NCI-H1105 (cell line): ENCODE measurements at places on chromosomes 2 and 18.

GRCh38 chr2:127635380-127636237, 10.3 kb upstream of the GPR17 start:
- no peak for DNase-seq

- no peak for DNase-seq
These were observed 44.4 kb upstream of the AGPS start for GRCh38 chr2:177348118-177348654.

- no peak for DNase-seq
These were observed 330.0 kb downstream of the PLCL1 start for GRCh38 chr2:198134293-198134955.

DNA sequence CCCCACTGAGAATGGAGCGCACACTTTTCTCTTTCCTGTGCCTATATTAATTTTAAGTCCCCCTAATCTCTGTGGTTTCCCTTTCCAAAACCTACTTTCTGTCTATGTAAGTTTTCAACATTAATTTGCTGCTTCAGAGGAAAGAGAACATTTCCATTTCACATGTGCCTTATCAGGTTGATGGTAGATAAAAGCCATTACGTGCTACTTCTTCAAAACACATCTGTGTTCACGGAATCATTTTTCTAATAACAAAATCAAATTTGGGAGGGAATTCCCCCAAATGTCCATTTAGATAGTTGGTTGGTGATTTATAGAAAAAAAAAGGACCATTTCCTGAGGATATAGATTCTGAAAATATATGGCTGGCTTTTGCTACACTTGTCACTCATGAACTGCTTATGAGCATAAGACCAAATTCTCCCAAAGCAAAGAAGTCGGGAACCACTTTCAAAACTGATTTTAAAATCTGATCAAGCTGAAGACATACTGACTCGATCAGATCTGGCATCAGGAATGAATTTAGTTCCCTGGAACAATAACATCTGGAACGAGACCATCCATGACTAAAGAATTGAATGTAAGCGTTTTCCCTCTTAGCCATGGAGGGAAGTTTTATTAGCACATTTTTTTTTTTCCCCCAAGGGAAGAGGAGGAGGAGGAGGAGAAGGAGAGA, 8.2 kb downstream of the PTGR3 start:
- no peak for DNase-seq

DNA sequence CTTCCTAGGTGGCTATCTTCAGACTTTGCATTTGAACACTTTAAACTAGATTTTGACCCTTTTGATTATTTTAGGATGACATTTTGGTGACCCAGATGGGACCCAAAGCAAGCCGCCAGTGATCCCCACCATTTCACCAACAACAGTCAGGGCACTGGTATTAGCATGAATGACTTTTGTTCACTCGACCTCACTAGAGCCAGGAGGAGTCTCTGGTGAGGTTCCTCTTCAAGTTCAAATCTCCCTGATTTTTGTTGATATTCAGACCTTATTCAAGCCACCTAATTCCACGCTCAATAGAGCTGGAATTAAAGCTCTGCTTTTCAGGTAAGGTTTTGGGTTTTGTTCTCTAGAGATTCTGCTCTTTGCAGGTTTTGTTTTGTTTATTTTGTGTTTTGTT, 202.3 kb downstream of the MREG start:
- DNase-seq: no peak

- DNase-seq: no peak
These were observed 188.8 kb upstream of the EPC2 start for GRCh38 chr2:148455791-148456190.

- DNase-seq: no peak
These were observed 65.1 kb upstream of the RPRM start for GRCh38 chr2:153543635-153544071.

DNA sequence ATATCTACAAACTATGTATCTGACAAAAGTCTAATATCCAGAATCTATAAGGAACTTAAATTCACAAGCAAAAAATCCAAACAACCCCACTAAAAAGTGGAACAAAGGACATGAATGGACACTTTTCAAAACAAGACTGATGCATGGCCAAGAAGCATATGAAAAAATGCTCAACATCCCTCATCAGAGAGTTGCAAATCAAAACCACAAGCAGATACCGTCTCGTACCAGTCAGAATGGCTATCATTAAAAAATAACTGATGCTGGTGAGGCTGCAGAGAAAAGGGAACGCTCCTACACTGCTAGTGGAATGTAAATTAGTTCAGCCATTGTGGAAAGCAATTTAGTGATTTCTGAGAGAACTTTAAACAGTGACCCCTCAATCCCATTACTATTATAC, 56.5 kb downstream of the CCBE1 start:
- DNase-seq: no peak

DNA sequence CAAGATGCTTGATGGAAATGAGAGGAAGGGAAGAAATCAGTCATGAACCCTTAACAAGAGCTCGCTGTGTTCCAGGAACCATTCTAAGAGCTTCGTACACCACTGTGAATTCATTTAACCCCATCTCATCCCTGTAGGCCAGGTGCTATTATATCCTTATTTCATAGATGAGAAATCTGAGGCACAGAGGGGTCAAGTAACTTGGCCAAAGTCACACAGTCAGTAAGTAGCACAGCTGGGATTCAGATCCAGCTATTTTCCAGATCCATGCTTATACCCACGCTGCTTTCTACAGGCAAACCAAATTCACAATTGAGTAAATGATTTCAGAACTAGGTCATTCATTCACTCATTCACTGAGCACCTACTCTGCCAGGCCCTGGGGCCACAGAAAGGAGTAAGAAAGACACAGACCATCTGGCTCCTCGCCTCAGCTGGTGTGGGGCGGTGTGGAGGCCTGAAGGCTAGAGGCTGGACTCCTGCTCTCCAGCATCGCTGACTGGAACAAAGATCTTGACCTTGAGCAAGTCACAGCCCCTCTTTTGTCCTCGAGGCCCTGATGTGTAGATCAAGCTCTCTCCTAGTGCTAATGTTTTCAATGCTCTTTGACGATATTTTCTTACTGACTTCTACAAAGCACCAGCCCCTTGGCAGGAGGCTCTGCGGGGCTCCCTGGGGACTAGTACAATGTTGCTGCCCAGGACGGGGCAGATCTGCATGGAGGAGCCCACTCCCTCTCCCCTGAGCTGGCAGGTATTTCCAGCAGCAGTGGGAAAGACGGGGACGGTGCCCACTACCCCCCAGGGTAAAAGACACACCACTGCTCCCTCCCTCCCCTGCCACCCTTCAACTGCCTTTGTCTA, 26.5 kb downstream of the STEAP3 start:
- no peak for DNase-seq

- no peak for DNase-seq
These were observed 170.6 kb downstream of the FHOD3 start for GRCh38 chr18:36468161-36468560.

GRCh38 chr2:25129901-25130520, 38.4 kb downstream of the POMC start:
- no peak for DNase-seq

- no peak for DNase-seq
These were observed 121.6 kb downstream of the MTCL1 start for GRCh38 chr18:8826971-8827370.

DNA sequence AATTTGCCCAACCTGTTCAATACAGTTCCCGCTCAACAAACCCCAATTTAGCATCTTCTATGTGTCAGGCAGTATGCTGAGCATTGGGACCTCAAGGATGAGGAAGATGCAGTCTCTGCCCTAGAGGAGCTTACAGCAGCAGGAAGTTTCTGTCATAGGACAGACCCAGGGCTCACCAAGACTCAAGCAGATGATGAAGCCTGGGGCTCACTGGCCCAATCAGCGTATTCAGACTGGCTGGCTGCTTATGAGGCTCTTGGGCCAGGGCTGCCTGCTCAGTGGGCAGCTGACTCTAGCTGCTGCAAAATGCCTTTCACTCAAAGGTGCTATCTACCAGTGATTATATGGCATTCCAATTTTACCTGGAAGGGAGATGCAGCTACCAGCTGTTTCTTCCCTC, 2.1 kb downstream of the FAM178B start:
- DNase-seq: no peak

- no peak for DNase-seq
These were observed 220.8 kb upstream of the GALNT5 start for GRCh38 chr2:157036726-157037125.

GRCh38 chr2:200788121-200788718, 23.5 kb upstream of the BZW1 start:
- no peak for DNase-seq

DNA sequence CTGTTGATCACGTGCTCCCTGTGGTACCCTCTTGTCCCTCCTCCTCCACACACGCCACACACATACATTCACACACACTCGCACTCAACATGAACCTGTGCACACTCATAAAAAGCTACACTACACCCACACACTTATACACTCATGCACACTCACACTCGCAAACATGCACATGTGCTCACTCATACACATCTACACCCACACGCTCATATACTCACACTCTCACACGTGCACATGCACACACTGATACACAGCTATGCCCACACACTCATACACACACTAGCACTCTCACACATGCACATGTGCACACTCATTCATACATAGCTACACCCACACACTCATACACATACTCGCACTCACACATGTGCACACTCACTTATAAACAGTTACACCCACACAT, 113.6 kb downstream of the LRATD1 start:
- DNase-seq: no peak

DNA sequence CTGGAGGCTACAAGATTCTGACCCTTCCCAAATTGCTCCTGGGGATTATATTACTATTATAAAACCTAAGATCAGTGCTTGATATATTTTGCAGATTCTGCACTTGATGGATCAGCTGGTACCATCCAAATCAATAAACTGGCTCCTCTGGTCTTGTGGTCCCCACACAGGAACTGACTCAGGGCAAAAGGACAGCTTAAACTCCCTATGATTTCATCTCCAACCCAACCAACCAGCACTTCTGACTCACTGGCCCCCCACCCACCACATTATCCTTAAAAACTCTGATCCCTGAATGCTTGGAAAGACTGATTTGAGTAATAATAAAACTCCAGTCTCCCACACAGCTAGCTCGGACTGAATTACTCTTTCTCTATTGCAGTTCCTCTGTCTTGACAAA, 82.1 kb downstream of the TMEM163 start:
- DNase-seq: no peak
